Coronary artery (tissue), 2 donors: ENCODE measurements at places on chromosomes 2 and 18.

- no peak for DNase-seq
Observed at GRCh38 chr2:232238108-232238507, 140.4 kb upstream of the ALPP start.

DNA sequence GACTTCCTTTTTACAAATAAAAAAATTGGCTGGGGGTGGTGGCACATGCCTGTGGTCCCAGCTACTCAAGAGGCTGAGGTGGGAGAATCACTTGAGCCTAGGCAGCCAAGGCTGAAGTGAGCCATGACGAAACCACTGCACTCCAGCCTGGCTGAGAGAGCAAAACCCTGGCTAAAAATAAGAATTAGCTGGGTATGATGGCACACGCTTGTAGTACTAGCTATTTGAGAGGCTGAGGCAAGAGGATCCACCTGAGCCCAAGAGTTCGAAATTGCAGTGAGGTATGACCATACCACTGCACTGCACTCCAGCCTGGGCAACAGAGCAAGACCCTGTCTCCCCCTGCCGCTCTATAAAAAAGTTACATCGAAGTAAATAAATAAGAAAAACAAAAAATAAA is 33.7 kb downstream of the GFPT1 start:
- no peak for DNase-seq

- DNase-seq = no peak
Observed at GRCh38 chr18:31403409-31403808, 26.8 kb downstream of the DSG4 start.

DNA sequence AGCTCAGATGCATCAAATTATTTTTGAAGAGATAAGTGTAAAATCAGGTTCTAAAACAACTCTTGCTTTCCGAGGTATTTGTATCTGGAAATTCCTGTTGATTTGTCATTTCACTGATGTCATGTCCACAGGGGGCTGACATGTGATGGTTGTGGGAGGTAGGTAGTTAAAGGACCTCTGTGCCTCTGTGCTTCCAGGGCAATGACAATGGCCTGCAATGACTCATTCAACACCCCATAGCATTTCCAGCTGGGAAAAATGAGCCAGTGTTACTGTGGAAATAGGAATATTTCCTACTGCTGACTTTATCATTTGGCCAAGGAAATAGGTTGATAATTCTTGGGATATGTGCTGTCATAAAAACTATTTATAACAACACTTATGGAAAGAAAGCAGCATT is 86.2 kb upstream of the CCDC195 start:
- no peak for DNase-seq

DNA sequence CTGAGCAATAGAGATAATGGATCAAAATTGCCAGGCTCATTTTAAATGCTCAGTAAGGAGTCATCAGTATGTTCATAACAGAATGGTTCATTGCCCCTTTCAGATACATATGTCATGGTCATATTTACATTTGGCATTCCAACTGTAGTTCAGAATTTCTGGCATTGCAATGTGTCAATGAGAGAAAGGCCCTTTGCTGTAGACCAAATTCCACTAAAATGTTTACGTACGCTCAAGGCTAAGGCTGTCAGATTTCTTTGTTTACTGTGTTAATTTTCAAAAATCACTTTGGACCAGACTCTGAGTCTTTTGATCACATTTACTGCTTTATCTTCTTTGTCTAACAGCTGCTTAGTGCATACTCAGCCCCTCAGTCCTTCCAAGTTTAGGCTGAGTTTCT is 213.5 kb downstream of the PIK3C3 start:
- no peak for DNase-seq

DNA sequence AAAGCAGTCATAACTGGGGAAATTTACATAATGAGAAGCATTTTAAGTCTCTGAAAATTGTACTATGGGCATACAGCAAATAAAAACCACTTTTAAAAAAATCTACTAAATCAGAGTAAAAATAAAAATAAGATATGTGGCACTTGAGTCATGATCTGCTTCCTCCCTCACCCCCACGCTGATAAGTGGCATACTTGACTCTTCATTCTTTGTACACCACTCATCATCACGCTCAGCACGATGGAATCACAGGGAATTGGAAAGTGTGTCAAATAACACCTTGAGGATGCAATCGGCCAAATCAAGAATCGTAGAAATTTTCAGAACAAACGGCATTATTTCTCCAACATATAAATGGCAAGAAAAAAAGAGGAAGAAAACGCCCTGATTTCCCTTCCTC is 41.1 kb upstream of the REG3G start:
- no peak for DNase-seq

- DNase-seq = no peak
Observed at GRCh38 chr18:13392029-13392750, 173.6 kb downstream of the LDLRAD4 start.

DNA sequence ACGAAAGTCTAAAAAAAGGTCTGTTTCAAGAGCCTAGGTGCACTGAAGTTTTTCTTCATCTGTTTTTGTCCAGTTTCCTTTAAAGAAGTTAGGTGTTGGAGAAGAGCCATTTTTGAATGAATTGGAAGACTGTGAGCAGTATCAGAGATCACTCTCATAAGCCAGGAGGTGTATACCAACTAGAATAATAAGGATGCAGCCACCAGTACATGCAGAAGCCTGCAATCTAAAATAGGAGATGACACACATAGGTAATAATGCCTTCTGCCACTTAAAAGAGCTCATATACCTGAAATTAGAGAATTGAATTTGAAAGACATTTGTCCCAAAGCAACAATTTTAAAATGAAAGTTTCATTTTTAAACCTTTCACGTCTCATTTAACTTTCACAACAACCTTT is 81.7 kb downstream of the RBMS1 start:
- DNase-seq = no peak

DNA sequence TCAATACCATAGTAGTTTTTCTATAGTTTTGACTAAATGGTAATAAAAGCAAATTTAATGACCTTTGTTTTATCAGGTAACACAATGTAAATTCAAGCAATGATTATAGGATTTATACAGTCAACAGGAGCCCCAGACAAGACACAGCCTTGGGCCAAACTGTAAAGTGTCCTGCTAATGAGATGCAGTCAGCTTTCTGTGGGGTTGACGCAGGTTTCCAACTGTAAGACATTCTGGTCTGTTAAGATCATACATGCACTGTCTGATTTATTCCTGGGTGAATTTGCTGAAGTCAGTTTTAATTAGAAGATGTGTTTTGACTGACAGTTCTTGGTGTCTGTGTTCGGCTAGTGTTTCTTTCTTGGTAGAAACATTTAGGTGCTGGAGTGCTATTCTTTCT is 180.3 kb downstream of the SNTG2 start:
- DNase-seq = no peak

DNA sequence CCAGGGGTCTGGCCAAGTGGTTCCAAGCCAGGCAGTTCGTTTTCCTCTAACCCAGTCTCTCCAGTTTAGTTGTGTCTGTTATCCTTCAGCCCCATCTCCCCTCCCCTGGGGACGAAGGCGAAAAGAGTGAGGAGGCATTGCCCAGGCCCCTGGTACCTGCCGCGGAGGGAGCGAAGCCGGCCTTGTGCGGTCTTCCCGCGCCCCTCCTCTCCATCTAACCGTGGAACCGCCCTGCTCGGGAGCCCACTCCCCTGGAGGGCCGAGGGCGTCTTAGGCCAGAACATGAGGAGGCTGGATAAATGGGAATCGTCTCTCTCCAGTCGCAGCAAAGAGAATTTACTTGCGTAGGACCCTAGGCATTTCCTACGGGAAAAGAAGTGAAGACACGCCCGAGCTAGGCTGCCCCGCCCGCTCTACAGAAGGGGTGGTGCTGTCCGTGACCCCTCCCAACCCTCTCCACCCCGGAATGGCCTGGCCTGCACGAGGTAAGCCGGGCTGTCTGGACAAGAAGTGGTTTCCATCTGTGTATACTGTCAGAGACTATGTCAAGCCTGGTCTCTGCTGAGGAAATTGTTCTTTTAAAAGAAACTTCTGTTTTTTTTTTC is 156.2 kb downstream of the MIB1 start:
- DNase-seq = no peak

GRCh38 chr2:3481736-3482362 is 37.5 kb downstream of the ADI1 start:
- DNase-seq = no peak

DNA sequence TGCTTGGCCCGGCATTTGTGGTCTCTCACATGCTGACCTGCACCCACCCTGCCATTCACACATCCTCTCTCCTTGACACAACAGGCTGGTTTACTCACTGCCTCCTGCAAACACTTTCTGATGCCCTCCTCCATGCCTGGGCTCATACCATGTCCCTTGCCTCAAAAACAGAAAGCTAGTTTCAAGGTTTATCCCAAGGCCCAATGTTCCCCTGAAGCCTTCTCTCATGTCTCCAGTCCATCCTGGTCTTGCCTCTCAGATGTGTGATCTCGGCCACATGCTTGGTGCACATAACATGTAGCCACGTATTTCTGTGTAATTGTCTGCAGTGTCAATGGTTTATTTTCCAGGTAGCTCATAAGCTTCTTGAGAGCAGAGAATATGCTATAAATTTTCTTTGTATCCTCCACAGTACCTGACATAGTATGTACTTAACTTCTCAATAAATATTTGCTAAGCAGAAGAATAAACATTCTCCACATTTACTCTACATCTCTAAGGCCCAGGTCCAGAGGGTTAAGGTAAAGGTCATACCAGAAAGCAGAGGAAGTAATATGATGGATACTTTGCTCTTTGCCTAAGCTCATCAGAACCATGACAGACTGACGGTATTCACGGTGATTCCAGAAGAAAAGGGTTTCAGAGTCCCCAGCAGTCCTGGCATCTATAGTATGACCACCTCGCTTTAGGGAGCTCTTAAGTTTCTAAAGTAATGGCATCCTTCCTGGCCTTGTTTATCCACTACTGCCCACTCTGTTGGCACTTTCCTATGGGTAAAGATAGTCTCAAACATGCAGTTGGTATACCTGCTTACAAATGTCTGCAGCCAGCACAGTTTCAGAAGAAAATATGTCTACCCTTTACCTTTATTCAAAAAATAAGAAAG is 163.4 kb upstream of the ZFP36L2 start:
- no peak for DNase-seq

DNA sequence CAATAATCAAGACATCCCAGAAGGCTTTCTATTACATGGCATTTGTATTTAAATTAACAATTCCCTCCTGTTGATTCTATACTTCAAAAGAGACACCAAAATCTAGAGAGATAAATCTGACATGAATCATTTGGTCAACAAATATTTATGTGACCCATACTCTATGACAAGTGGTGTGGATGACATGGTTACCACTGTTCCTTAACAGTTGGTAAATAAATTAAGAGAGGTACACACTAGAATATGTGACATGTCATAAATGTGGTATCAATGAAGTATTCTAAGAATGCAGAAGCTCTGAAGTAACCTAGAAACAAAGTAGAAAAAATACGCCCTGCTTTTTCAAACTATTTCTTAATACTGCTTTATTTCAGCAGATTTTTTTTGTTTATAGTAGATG is 255.4 kb downstream of the EXOC6B start:
- DNase-seq = no peak

DNA sequence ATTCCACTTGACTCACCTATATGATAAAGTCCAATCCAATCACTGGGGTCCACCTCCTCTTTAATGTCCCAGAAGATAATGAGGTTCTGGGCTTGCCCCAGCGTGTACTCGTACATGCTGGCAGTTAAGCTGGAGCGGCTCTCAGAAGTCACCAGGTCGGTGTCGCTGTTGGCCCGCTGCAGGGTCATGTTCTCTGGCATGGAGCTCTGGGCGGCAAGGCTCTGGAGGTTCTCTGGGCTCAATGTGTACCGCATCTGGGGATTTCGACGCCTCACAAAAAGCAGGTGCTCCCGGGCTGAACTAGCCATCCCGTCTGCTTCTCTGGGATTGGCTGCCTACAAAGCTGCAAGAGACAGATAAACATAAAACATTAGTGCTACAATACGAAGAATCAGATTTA is 206.4 kb upstream of the CCDC150 start:
- no peak for DNase-seq

GRCh38 chr2:8840475-8841091 is 3.2 kb upstream of the KIDINS220 start:
- DNase-seq = no peak

DNA sequence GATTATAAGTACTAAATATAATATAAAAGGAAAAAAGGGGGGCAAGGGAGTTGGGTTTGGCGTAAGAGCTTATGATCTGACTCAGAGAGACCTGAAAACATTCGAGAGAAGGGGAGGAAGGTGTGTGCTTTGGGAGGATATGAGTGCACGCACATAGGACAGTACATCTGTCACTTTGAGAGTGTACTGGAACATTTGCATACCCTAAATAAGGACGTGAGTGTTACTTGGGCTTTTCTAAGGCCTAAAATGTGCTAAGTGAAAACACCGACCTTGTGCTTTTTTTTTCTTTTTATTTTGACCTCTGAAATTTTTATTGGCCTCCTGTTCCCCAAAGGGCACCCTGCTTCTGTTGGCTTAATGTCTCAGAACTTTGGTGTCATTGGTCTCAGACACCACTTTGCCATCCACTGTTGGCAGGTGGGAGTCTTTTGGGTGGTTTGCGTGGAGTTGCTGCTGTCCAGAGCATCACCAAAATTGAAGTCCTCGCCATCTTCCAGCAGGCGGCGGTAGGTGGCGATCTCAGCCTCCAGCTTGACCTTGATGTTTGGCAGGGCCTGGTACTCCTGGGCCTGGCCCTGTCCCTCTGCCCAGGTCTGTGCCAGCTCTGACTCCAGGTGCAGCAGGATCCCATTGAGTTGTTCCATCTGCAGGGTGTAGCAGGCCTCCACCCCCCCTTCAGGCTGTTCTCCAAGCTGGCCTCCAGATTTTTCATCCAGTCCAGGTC is 57.7 kb downstream of the CD28 start:
- no peak for DNase-seq
